ENCODE measurements at places on chromosomes 12 and 14. TPM values are rescaled to one million over a fixed set of nuclear protein-coding genes. Genes with fewer than 3 reads are reported as not detected.

Gene GAPDH
- total RNA-seq: 3,279 TPM

Gene TAS2R8
- total RNA-seq: 0.38 TPM

Gene LRP1-AS
- total RNA-seq: 0.88 TPM

Gene C14orf39
- total RNA-seq: not detected

Gene TMEM121
- 4.9 TPM for total RNA-seq

Gene ACVRL1
- 0.63 TPM for total RNA-seq

Gene WNK1
- 64.3 TPM for total RNA-seq

Gene ANAPC5
- 94.9 TPM for total RNA-seq

Gene PTPRO
- 21.1 TPM for total RNA-seq

Gene RTL1
- total RNA-seq: 1.4 TPM

Gene SLC38A2
- 381 TPM for total RNA-seq

Gene SDR9C7
- total RNA-seq: not detected

Gene NEUROD4
- 22.8 TPM for total RNA-seq

Gene SLC25A47
- total RNA-seq: 0.35 TPM

Gene CSRP2
- 202 TPM for total RNA-seq

- ATAC-seq: peak; percentile 69
These were observed 12.0 kb downstream of the KIF26A start for GRCh38 chr14:104150136-104151025.

DNA sequence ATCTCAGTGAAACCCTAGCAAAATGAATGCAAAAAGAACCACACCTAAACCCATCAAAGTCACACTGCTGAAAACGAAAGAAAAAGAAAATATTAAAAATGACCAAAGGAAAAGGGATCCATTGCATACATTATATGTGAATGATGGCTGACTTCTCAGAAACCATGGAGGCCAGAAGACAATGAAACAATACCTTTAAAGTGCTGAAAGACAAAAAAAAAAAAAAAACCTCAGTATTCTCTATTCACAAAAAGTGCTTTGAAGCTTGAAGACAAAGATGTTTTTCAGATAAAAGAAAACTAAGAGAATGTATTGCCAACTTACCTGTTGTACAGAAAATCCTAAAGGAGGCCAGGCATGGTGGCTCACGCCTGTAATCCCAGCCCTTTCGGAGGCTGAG, 4.5 kb upstream of the EVL start:
- ATAC-seq: no peak

DNA sequence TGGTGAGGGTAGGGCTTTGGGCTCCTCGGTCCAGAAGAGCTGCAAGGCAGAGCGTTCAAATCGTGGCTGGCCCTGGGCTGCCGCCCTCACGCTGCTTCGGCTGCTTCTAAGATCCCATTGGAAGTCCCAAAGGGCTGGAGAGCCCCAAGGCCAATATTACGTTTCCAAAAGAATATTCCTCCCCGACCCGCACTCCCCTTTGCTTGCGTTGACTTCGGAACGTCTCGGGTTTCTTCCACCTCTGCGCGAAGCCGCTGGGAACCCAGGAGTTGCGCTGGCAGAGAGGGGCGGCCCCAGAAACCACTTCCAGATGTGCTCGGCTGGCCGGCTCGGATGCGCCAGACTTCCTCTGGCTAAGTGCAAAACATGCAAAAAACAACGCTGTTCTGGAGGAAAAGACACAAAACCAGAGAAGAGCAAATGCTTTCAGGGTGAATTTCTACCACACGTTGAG, at the start of gene GLT8D2:
Gene GLT8D2, minus strand, starts transcription at position 285 of the 454 bp plus-strand sequence. CDS start 30,539 bp downstream, outside the sequence.
- peak; percentile 61 for ATAC-seq

DNA sequence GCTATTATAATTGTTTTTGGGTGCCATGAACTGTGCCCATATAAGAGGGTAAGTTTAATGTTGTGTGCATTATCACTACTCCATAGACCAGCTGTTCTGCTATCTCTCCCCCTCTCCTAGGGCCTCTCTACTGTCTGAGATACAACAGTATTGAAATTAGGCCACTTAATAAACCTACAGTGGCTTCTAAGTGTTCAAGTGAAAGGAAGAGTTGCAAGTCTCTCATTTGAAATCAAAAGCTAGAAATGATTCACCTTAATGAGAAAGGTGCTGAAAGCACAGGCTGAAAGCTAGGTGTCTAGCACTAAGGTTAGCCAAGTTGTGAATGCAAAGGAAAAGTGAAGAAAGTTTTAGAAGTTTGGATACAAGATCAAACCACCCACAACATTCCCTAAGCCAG, 168.0 kb downstream of the SLC16A7 start:
- ATAC-seq: no peak

- ATAC-seq: no peak
These were observed 156.0 kb downstream of the LRIG3 start for GRCh38 chr12:58764100-58764953.

DNA sequence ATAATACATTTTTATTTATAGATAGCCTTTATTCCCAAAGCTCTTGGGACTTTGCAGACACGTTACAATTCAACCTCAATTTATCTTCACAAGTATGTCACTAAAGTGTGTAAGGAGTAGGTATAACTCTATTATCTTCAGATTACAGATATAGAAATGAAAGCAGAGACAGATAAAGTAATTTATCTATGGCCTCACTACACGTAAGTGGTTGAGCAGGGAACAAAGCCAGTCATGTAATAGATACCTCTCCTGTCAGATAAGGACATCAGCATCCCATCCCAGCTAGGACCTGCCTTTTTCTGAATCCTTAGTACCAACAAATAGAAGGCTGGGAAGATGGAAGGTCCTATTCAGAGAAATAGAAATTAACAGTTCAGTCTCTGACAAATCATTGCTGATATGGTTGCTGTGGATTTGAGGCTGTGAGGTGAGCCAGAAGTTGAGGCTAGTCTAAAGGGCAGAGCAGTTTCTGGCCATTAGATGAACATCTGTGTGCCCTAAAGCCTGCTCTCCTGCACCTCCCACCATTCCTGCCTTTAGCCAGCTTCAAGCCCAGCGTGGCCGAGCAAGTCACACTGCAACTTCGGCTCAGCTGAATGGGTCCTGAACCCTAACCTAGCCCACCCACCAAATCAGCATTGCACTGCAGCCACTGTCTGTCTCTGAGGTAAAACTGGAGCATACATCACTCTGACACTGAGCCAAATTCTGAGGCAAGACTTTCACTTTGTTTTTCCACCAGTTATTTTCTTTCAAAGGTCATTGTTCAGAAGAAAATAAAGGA, 71.1 kb upstream of the PLEKHA5 start:
- ATAC-seq: peak; percentile 17

GRCh38 chr14:97177635-97178034, 380.5 kb downstream of the VRK1 start:
- ATAC-seq: no peak

DNA sequence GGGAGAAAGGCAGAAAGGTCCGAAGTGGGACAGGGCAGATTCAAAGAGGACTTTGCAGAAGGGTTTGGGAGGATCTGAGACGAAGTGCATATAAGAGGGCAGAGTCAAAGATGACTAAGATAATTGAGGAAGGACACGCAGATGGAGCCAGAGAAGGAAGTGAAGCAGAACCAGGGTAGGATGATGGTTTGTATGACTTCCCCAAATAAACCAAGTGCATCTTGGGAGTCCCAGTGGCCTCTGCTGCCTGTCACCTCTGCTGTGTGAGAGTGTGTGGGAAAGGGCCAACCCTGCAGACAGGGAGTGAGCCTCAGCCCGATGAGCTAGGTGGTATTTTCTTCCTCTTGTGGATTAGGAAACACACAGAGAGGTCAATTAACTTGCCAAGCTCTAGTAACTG, 36.8 kb downstream of the FLVCR2 start:
- no peak for ATAC-seq

DNA sequence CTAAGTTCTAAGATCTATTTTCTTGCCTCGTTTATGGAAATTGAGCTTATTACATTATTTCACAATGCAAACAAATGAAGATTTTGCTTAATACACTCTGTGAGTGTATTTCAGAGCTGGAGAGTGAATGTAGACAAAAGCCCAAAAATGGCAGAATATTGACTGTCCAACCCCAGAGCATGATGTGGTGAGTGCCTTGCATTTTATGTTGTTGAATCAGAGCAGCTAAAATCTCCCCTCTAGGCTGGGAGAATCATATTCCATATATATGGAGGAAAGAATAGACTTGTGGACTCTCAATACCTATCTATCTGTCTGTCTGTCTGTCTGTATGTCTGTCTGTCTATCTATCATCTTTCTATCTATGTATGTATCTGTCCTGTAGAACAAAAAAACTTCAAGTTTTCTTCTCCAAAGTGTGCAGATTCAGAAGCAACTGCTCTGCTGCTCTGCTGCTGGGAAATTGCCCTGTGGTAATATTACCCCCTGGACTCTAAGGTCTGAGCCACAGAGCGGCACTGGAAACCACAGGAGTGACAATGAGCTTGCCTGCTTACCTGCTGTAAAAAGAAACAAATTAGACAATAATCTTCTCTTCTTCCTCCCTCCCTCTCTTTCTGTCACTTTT, 209.4 kb upstream of the PRICKLE1 start:
- no peak for ATAC-seq

GRCh38 chr14:50417853-50418252, 21.2 kb upstream of the CDKL1 start:
- no peak for ATAC-seq

GRCh38 chr14:88422919-88423650, 37.6 kb downstream of the SPATA7 start:
- ATAC-seq: no peak

DNA sequence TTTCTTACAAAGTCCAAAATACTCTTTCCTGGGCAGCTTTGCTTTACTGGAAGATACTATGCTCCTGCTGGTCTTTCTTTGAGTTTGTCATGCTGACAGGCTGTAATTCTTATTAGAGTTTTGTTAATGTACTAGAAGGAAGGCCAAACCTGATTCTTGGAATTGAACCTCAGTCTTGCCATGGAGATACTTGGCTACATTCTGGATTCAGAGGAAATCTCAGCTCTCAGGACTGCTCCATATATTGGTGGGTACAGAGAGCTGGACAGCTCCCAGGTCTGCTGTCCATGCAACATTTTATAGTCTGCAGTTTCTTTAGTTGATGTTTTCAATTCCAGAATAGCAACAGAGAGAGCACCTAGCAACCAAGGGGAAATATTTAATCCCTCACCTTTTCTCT, 363.1 kb upstream of the STXBP6 start:
- ATAC-seq: peak; percentile 70

GRCh38 chr14:72594099-72594901, 299.6 kb downstream of the DPF3 start:
- ATAC-seq: no peak

DNA sequence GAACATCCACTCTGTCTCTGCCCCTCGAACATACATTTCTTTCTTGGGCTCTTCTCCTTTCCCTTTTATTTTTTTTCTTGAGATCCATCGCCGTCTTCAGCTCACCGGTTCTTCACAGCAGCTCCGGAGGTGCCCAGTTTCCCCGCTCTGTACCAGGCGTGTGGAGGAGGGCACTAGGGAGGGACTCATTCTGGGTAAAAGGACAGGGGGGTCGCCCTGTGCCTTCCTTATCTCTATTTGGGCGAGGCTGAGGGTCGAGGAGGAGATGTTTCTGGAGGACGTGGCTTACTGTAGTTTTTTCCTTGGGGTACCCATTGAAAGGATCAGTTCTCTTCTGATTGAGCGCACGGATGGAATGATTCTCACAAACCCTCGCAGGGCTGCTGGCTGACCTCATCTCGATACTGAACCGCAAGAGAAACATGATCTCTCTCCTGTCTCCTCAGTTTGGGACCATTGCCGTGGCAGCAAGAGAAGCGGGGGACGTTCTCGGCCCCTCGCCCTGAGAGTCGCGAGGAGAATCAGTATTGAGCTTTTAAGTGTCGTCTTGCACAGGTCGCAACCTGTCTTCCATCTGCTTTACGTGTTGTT, 386 bp downstream of the LIN52 start:
- peak; percentile 7 for ATAC-seq

- no peak for ATAC-seq
These were observed 248.9 kb upstream of the TMEM132C start for GRCh38 chr12:128018067-128018466.

GRCh38 chr12:121278169-121279070, 18.1 kb downstream of the CAMKK2 start:
- ATAC-seq: no peak

- no peak for ATAC-seq
These were observed 59.3 kb downstream of the HEATR5A start for GRCh38 chr14:31360919-31361662.

- no peak for ATAC-seq
These were observed 65.7 kb downstream of the TTC9 start for GRCh38 chr14:70707138-70708038.

DNA sequence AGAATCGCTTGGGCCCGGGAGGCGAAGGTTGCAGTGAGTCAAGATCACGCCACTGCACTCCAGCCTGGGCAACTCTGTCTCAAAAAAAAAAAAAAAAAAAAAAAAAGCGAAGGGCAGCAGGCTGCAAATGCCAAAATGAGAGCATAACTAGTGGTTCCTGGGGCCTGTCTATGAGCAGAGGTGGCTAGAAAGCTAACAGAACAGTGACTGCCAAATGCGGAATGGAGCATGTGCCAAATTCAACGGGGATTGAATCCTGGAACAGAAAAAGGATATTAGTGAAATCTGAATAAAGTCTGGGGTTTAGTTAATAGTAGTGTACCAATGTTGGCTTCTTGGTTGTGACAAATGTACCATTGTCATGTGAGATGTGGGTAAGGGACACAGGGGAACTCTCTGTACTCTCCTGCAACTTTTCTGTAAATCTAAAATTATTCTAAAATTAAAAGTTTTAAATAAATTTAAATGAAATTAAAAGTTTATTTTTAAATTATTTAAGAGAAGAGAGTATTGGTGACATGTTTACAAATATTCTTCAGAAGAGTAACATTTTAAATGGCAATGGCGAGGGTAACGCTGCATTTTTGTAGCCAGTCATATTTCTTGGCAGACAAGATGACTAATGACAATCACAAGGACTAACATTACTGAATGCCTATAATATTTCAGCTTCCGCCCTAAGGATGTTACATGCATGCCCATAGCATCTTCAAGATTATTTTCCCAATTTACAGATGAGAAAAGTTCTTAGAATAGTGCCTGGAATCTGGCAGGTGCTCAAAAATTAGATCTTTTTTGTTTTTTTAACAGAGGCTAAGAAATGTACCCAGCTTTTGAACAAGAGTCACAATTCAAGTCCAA, 28.9 kb upstream of the NUDT4 start:
- ATAC-seq: no peak

DNA sequence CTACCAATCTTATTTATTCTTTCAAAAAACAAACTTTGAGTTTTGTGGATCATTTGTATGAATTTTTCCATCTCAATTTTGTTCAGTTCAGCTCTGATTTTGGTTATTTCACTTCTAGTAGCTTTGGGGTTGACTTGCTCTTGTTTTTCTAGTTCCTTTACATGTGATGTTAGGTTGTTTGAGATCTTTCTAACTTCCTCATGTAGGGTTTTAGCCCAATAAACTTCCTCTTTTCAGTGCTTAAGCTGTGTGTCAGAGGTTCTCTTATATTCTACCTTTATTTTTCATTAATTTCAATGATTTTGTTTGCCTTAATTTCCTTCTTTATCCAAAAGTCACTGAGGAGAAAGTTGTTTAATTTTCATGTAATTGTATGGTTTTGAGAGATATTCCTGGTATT, 860.4 kb upstream of the FBXO33 start:
- no peak for ATAC-seq

- ATAC-seq: no peak
These were observed 23.8 kb downstream of the GNS start for GRCh38 chr12:64735442-64735841.

- ATAC-seq: no peak
These were observed 2.7 kb downstream of the FZD10 start for GRCh38 chr12:130164936-130165335.
